ENCODE measurements at places on chromosomes 5 and 9. TPM values are rescaled to one million over a fixed set of nuclear protein-coding genes. Genes with fewer than 3 reads are reported as not detected.

TNIP1 gene
- 62.1 TPM for polyA plus RNA-seq

- no peak for DNase-seq
Measured at GRCh38 chr5:177311392-177311722, 341 bp downstream of the MXD3 start.

DNA sequence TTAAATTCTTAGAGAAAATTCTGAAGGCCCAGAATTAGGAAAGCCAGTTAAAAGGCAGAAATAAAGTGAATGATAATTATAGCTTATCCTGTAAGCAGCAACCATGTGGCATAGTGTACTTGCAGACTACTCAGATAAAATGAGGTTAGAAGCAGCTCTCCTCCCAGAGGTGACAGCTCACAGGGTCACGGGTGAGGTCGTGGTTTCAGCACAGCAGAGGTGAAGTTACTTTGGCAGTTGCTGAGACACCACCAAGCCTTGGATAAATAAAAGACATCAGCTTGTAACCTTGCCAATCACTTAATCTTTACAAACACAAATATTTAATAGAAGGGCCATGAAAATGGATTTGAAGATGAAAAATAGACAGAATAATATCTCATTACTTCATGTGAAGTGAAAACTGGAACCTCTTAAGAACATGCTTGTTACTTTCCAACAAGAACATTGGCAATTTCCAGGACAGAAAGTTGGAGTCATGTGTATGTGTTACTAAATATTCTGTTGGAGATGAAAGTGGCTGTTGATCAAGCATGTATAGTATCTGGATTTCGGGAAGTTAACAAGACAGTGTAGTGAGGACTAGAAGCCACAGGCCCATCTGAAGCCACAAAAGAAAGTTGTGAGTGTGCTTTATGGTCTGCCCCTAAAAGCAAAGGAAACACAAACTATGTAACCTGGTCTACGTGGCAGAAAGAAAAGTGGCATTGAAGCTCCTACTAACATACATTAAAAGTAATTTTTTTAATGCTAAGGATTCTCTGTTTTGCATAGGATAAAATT lies 134.4 kb downstream of the ERCC6L2 start:
- no peak for DNase-seq

ADAMTSL2 gene
- polyA plus RNA-seq: 1.9 TPM
